Anterior cingulate cortex (tissue), 58 donors: ENCODE measurements at places on chromosomes 1 and 21.

DNA sequence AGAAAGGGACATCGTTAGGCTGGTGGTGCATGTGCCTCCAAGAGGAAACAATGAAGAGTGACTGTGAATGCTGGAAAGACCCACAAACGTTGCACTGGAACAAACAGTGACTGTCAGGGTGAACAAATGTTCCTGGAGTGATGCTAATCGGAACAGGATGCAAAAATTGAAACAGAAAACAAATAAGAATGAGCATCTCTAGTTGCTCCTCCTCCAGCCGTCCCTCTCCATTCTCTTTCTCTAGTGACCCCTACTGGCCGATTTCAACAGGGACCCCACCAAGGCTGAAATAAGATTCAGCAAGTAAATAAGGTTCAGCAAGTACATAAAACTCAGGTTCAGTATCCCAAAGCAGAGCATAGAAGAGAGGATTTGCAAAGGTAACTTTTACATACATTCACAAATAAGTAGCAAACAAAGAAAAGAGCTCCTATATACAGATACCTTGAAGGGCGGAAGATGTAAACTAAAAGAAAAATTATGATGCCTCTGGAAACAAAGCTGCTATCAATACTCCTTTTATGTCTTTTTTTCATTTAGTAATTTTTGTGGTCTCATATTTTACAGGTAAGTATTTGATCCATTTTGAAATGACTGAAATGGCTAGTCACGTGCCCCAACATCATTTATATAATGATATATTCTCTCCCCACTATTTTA is 836.1 kb upstream of the ADAMTS5 start:
- DNase-seq: no peak

- DNase-seq: no peak
Measured at GRCh38 chr1:81032973-81033425, 767.7 kb upstream of the ADGRL2 start.

- no peak for DNase-seq
Measured at GRCh38 chr21:41729701-41730366, 37.0 kb downstream of the RIPK4 start.

GRCh38 chr1:164671323-164671965 is 112.5 kb downstream of the PBX1 start:
- no peak for DNase-seq

- DNase-seq: no peak
Measured at GRCh38 chr1:166026555-166026954, 140.2 kb downstream of the FAM78B start.

DNA sequence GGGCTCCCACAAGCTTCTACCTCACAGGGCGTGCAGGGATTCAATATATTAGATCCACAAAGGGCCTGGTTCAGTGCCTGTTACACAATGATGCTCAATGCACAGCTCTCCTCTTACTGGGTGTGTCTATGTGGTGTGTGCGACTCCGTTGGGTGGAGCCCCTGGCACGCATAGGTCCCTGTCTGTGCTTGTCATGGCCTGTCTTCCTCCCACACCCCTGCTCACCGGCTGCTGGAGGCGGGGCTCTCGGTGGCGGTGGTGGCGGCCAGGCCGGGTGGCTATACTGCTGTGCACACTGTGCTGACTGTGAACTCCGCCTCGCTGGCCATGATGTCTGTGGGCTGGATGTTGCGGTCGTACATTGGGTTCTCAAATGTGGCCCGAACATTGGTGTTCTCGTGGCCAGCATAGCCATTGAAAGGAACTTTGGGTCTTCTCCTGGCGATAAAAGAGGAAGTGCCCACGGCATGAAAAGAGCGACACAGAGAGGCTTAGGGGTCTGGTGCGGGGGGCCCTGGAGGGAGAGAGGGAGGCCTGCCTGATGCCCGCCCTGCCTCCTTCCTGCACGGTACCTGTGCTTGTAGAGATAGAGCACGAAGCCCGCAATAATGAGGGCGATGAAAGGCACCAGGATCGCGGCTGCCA is 46.9 kb downstream of the ZSCAN20 start:
- DNase-seq: no peak

GRCh38 chr1:147635342-147635741 is 35.0 kb downstream of the ACP6 start:
- no peak for DNase-seq

DNA sequence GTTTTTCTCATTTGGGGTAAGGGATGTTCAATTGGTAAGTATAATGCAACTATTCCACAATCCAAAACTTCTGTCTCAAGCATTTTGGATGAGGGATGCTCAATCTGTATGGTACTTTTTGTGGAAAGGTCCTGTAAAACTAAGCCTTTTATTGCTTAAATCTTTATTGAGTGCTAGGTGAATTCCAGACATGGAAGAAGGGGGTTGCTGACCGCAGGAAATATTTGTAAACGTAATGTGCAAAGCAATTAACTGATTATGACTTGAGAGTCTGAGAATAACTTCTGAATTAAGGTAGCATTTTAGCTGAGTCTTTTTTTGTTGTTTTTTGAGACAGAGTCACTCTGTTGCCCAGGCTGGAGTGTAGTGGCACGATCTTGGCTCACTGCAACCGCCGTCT is 3.1 kb downstream of the AKIRIN1 start:
- no peak for DNase-seq

GRCh38 chr1:101566883-101567538 is 330.2 kb downstream of the S1PR1 start:
- no peak for DNase-seq

DNA sequence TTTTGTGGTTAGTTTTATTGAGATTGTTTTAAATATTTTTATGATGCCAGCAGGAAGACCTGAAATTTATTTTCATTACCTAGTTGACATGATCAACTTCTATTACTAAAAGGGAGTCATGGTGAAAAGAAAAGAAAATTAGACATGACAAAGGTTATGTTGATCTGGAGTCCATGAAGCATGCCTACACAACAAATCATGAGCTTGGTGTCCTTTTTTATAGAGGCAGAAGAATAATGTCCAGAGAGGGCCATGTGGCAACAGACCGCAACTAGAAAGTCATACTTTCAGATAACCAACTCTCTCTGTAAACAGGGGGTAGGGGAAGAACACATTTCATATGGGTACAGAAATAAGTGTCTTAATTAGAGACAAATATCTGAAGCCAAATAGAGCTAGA is 175.5 kb upstream of the HOOK1 start:
- DNase-seq: no peak

- no peak for DNase-seq
Measured at GRCh38 chr1:167909691-167910180, 4.2 kb downstream of the ADCY10 start.

- DNase-seq: no peak
Measured at GRCh38 chr1:195899762-195900352, 708.4 kb downstream of the KCNT2 start.
